ENCODE measurements at places on chromosomes 5 and 9.

DNA sequence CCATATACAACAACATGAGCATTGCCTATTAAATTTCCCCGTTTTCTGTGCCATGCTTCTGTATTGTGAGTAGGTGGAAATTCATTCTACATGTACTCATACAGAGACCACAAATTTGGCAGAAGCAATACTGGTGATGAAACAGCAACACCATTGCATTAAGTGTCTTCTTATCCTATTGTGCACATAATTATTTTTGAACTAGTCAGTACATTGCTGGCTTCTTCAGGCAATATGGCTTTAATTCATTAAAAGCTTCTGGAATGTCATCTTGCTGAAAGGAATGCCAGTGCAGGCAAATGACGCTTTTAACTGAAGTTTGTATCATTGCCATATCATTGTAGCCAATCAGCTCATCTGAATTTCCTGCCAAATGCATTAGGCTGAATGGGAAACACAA is 82.6 kb downstream of the KIAA1958 start:
- no peak for DNase-seq

DNA sequence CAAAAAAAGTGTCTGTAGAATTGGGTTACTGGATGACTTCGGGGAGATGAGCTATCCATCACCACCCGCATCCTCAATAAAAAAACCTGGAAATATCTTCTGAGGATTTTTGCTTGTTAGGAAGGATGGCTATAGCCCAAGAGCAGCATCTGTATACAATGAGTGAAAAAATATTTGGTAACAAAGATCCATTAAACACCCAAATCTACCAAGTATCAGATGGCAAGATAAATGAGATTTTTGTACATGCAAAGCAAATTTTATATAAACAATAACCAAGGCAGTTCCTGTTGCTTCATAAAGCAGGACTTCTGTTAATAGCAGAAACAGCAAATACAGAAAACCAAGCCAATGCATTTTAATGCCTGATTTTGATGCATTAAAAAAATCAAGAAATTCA is 166.6 kb downstream of the SLC28A3 start:
- no peak for DNase-seq

- no peak for DNase-seq
Observed at GRCh38 chr5:179768326-179769085, 25.3 kb upstream of the LTC4S start.

- DNase-seq, result no peak
Observed at GRCh38 chr9:85645909-85646627, 95.7 kb downstream of the AGTPBP1 start.

GRCh38 chr9:74133921-74134320 is 363.2 kb upstream of the RORB start:
- DNase-seq, result no peak

DNA sequence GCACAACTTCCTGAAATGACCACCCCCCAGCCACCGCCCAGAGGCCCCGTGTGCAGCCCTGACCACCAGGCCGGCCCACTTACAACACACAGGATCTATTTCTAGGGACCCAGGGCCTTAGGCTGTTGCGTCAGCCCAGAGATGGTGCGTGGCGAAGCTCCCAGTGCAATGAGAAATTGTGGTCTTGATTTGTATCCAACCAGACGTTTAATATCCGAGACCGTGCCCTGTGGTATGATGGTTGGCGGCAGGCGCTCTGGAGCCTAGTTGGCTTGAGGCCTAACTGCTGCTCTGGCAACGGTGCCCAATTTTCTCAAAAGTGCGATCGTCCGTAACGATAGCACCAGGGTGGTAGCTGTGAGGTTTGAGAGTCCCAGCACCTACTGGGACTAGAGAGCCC is 32.6 kb upstream of the SLC6A19 start:
- no peak for DNase-seq

- no peak for DNase-seq
Observed at GRCh38 chr5:67170767-67171166, 25.8 kb downstream of the CD180 start.

GRCh38 chr9:134223091-134223490 is 58.7 kb upstream of the RNU6ATAC start:
- DNase-seq, result no peak

DNA sequence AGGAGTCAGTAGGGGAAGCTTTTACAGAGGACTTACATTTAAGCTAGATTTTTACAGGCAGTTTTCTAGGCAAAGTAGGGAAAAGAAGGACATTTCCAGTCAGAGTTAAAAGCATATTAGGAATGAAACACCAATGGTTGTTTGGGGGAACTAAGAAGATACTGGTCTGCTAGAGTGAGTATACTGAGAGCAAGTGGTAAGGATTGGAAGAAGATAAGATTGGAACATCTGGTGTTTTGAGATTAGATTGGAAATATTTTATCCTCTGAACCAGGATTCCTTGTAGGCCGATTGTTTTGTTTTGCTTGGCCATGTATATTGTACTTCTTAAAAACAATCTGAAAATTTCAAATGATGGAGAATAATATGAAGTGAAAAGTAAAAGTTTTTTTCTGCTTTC is 7.7 kb downstream of the FBXO38 start:
- no peak for DNase-seq

GRCh38 chr5:54320256-54320655 is 9.9 kb upstream of the ARL15 start:
- no peak for DNase-seq

GRCh38 chr9:127846443-127847177 is 7.8 kb downstream of the ENG start:
- no peak for DNase-seq

DNA sequence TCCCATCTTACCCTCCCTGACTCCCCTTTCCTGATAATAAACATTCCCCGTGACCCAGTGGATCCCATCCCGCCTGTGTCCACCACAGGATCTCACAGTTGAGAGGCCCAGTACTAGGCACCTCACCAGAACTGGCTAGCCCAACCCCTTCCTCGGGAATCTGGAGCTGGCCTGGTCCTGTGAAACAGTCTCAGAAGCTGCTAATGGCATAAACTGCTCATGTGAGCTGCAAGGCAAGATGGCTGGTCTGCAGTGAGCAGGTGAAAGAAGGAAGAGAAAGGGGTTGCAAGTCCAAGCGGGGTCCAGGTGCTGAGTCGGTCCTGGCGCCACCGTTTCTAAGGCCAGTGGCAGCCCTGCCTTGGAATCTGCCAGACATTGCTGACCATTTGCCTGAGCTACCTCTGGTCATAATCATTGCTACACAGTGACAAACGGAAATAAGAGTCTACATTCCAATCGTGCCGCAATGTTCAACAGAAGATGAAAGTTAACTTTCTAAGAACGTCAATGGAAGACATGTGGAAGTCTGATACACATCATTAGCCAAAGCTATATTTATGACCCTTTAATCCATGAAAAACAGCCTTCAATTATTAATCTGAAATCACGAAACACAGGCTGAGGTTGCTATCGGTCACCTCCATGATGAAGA is 33.7 kb downstream of the DNAH5 start:
- no peak for DNase-seq

DNA sequence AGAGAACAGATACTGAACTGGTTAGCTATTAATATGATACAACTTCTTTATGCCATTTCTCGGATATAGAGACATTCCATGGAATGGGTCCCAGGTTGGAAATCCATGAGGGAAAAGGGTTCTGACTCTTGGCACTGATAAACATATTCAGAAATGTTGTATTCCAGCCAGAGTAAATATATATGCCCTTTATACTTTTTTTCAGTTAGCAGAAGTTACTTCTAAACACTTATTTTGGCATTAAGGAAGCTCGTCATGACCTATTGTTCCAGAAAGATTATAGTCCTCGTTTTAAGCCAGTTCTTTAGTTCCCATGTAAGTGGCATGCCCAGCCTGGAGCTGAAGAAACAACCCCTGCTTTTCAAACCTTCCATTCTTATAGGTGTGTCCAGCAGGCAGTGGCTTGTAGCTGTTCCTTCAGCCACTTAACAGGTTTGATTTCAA is 181.6 kb downstream of the CD180 start:
- no peak for DNase-seq

GRCh38 chr9:31542384-31543055 is 841.9 kb upstream of the ACO1 start:
- DNase-seq, result peak; percentile 12

- DNase-seq, result no peak
Observed at GRCh38 chr9:6414247-6414641, 1.2 kb downstream of the UHRF2 start.

- DNase-seq, result no peak
Observed at GRCh38 chr5:179371681-179372680, 26.7 kb upstream of the ADAMTS2 start.

- DNase-seq, result no peak
Observed at GRCh38 chr9:92974761-92975755, 27.7 kb downstream of the FGD3 start.

DNA sequence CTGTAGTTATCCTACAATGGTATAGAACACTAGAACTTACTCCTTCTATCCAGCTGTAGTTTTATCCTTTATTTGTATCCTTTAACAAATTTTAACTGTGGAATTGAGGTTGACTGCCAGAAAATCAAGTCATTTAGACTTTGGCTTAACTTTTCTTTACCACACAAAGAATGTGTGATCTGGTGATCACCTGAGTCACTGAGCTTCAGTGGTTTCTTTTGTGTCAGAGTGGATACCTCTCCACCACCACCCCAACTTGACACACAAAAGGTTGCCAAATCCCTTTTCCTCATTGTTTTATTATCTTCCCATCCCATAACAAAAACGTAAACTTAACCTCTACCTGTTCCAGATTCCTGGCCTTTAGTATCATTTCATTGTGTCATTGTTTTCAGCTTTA is 5.5 kb downstream of the OTULIN start:
- DNase-seq, result no peak

GRCh38 chr5:50710838-50711237 is 44.4 kb downstream of the PARP8 start:
- DNase-seq, result no peak

DNA sequence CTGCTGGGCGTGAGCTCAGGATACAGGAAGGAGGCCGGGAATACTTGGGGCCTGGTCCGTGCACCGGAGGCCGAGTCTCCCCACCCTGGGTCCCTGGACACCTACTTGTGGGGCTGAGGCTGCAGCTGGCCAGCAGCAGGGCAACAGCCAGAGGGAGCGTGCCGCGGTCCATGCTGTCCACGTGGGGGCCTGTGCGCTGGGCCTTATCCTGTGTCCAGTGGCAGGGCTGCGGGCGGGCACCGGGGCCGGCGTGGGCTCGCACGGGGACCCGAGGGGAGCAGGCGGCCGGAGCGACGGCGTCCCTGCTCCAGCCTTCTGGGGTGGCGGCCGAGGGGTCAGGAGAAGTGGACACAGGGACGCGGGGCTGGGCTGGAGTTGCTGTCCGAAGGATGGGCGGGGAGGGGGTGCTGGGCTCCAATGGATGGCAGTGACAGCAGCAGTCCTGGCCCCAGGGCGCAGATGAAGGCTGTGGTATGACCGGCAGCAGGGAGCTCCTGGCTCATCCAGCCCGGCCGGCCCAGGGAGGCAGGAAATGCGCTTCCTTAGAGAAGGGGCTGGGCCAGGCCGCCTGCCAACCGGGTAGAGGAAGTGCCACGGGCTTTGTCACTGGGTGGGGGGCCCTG is at the start of gene ENG:
ENG (minus strand) TSS at position 475 of the 623 bp plus-strand sequence; CDS start at position 172, 303 bp downstream.
- DNase-seq, result no peak

- no peak for DNase-seq
Observed at GRCh38 chr5:17021602-17021932, 85.5 kb upstream of the MYO10 start.

DNA sequence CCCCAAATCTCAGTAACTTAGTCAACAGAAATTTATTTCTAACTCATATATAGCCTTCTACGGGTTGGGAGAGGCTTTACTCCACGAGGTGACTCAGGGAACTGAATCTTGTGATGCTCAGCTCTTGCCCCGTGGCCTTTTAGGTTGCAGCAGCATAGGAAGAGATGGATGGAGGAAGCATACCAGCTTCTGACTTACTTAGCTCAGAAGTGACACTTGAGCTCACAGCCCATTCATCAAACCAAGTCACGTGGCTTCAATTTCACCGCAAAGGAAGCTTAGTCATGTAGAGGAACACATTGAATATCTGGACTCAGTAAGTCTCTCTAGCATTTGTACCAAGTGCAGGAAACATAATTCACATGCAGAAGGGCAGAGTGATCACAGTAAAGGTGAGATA is 124.1 kb upstream of the KCNN2 start:
- no peak for DNase-seq

DNA sequence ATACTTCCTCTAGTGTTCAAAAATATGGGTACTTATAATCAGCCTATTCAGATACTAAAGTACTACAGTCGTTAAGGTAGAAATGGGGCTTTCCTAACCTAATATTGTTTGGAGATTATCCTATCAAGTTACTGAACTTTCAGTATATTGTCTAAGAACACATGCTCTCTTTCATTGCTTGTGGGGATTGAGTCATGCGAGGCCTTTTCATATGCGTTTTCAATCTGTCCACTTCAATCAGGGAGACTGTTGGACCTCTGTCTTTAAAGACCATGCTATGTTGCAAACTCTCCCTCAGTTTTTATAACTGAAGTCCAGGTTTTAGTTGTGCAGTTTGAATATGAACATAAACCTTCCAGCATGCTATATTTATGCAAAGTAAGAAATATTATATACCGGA is 15.0 kb downstream of the PRR16 start:
- no peak for DNase-seq

DNA sequence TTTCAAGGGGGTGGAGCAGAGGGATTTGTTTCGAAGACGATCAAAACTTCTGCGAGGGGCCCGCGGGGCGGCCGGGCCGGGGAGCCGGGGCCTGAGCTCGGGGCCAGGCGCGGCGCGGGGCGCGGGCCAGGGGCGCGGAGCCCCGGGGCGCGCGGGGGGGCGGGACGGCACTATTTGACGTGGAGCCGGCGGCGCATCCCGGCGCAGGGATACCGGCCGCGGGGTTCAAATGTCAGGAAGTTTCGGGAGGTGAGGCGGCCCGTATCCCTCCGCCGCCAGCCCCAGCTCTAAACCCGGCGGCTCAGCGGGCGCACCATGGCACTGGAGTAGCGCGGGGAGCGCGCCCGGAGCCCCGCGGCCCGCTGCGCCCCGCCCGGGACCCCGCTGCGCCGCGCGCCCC is at the start of gene LMX1B:
LMX1B (plus strand) TSS at position 278 of the 400 bp plus-strand sequence. CDS start 522 bp downstream, outside the sequence.
- DNase-seq, result no peak

DNA sequence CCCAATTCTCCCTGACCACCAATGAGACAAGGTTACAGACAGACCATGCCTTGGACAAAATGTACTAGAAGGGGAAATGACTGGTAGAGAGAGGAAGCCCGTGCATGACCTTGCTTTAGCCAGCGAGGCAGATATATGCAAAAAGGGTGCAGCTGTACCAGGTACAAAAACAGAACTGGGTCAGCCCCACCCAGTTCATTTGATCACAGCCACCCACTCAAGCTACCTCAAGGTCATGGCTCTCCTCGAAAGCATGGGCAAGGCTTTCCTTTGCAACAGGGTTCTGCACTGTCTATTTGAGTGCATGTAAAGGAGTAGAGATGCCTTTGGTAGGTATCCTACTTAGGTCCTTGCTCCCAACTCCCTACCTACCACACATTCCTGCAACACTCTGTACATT is 33.3 kb downstream of the TLE1 start:
- DNase-seq, result no peak
